ENCODE measurements at places on chromosomes 2 and 18. TPM values are rescaled to one million over a fixed set of nuclear protein-coding genes. Genes with fewer than 3 reads are reported as not detected.

Gene MAL
- 1.8 TPM for total RNA-seq

Gene CAPN14
- total RNA-seq = 0.26 TPM

Gene MROH2A
- total RNA-seq = not detected

DNA sequence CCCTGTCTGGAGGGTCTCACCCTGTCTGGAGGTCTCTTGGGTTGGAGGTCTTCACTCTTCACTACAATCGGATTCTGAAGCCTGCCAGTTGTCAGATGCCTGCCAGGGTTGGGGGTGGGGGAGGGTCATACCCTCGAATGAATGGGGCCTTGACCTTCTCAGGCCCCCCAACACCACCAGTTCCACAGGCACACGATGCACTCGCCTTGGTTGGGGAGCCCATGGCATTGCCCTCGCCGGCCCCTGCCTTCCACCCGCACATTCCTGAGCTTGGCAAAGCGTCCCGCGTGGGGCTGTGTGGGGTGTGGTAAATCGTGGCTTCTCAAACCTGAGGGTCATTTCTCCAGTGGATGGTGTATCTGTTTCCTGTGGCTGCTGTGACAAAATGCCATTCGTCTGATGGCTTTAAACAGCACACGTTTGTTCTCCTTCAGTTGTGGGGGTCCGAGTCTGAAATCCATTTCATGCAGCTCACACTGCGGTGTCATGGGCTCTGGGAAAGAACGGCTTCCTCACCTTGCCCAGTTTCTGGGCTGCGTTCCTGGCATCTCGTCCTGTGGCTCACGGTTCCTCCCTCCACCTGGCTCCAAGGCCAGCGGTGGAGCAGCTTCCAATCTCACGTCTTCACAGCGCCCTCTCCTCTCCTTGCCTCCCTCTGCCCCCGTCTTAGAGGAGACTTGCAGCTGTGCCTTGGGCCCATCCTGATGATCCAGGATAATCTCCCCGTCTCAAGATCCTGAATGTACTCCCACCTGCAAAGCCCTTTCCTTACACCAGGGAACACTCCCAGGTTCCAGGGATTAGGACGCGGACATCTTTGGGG, 38.0 kb upstream of the HPCAL1 start:
- no peak overlapping the region for H3K4me3 ChIP-seq
- H3K27me3 ChIP-seq = no peaks in the 10 kb centered on the region
- H3K36me3 ChIP-seq = no peaks in the 10 kb centered on the region
- no peak overlapping the region for H3K27ac ChIP-seq
- DNase-seq = peak; percentile 72

DNA sequence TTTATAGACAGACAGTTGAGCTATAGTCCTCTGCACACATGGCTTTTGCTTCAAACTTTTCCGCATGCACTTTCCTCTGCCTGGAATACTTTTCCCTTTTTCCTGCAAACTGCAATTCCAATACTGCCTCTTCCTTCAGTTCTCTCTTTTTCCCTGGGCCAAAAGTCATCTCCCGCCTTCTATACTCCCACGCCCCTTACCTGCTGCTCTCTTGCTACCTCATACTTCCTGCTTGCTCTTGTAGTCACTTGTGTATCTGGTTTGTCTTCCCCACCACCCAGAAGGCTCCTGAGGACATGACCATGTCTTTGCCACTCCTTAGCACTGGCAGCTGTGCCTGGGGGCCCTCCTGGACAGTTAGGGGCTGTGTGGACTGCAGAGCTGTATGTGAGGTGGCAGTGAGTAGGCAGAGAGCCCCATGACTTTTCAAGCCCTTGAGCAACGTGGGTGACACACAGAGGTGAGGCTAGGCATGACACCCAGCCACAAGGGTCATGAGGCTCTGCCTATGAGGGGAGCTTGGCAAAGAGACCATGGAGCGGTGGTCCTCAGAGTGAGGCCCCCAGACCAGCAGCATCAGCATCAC, 23.2 kb downstream of the SPEG start:
- DNase-seq = no peak
- H3K4me1 ChIP-seq = no peaks in the 10 kb centered on the region
- H3K36me3 ChIP-seq = no peaks in the 10 kb centered on the region
- no peaks in the 10 kb centered on the region for H3K27me3 ChIP-seq
- no peak overlapping the region for H3K27ac ChIP-seq
- H3K4me3 ChIP-seq = no peak overlapping the region

- no peaks in the 10 kb centered on the region for H3K4me1 ChIP-seq
- H3K36me3 ChIP-seq = no peaks in the 10 kb centered on the region
- H3K4me3 ChIP-seq = no peak overlapping the region
- H3K27me3 ChIP-seq = peaks cover 46% of the 10 kb centered on the region
- H3K27ac ChIP-seq = no peak overlapping the region
These were observed 2.1 kb downstream of the CNTNAP5 start for GRCh38 chr2:124027182-124027581.

Gene POTEI
- total RNA-seq = not detected

Gene CCDC121
- 2.9 TPM for total RNA-seq

DNA sequence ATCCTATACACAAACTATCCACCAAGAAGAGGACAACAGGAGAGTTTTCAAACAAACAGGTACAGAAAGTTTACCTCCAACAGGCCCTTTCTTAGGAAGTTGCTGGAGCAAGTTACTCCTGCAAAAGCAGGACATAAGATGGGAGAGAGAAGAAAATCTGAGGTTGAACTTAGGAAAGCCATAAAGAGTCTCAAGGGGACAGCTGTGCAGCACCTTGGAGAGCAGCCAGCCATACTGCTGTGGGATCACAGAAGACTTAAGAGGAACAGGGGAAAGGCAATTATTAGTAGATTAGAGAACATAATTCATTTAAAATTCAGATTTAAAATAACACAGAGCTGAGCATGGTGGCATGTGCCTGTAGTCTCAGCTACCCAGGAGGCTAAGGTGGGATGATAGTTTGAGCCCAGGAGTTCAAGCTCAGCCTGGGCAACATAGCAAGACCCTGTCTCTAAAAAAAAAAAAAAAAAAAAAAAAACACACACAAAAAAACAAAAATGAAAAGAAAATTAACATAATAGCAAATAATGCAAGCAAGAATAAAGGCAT, 148.1 kb upstream of the SIX3 start:
- no peaks in the 10 kb centered on the region for H3K36me3 ChIP-seq
- H3K27me3 ChIP-seq = peaks cover 35% of the 10 kb centered on the region
- no peaks in the 10 kb centered on the region for H3K4me1 ChIP-seq
- H3K27ac ChIP-seq = no peak overlapping the region
- DNase-seq = no peak
- no peak overlapping the region for H3K4me3 ChIP-seq

- peak overlapping the region; percentile 72 for H3K4me3 ChIP-seq
- DNase-seq = no peak
- peaks cover 9% of the 10 kb centered on the region for H3K4me1 ChIP-seq
- H3K36me3 ChIP-seq = no peaks in the 10 kb centered on the region
- no peak overlapping the region for H3K27ac ChIP-seq
- H3K27me3 ChIP-seq = peaks cover 48% of the 10 kb centered on the region
These were observed 2.7 kb downstream of the CXCR4 start for GRCh38 chr2:136115183-136115761.

Gene RAB6C
- total RNA-seq = not detected

GRCh38 chr2:165863810-165864261, 69.8 kb upstream of the GALNT3 start:
- no peaks in the 10 kb centered on the region for H3K36me3 ChIP-seq
- H3K27me3 ChIP-seq = no peaks in the 10 kb centered on the region
- H3K27ac ChIP-seq = no peak overlapping the region

Gene ADNP2
- total RNA-seq = 13.5 TPM

- no peaks in the 10 kb centered on the region for H3K27me3 ChIP-seq
- H3K27ac ChIP-seq = no peak overlapping the region
- no peaks in the 10 kb centered on the region for H3K4me1 ChIP-seq
- no peak for DNase-seq
- no peak overlapping the region for H3K4me3 ChIP-seq
These were observed 204.4 kb downstream of the CCDC102B start for GRCh38 chr18:69002233-69002632.

DNA sequence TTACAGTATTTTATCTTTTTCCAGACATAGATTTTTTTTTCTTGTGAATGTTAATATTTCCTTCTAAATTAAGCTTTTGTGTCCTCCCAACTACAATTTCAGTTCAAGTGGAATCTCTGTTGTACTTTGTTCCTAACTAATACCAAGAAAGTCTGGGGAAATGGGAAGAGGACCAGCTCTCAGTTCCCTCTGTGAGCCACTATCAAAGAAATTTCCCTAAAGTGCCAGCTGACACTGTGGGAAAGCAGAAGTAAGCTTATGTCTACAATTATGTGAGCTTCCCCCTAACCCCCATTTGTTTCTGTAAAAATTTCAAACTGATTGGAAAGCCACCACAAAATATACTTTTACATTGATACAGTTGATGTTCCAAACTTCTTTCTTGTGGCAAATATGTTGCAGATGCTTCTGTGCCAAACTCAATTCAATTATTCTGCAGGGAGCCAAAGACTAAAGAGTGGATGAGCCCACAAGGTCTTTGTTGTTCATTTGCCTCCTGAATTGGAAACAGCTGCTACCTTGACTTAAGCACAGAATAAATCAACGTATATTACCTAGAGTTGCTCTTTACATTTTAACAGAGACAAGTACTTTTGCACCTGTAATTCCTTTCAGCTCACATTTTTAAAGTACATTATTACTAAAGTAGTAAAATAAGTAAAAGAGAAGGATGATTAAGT, 306.6 kb downstream of the PTH2R start:
- DNase-seq = no peak
- no peaks in the 10 kb centered on the region for H3K36me3 ChIP-seq
- H3K4me3 ChIP-seq = no peak overlapping the region

All from left lung (tissue), 14 donors.